ENCODE measurements at places on chromosomes 3 and 15. TPM values are rescaled to one million over a fixed set of nuclear protein-coding genes. Genes with fewer than 3 reads are reported as not detected.

CGNL1 gene
- under 0.01 TPM for total RNA-seq

FBXL22 gene
- total RNA-seq, result 0.15 TPM

SOX14 gene
- not detected for total RNA-seq

MUSTN1 gene
- not detected for total RNA-seq

TRH gene
- total RNA-seq, result not detected

Data from bronchus fibroblast of lung (primary cell).